ENCODE measurements at places on chromosomes 7 and 10.

DNA sequence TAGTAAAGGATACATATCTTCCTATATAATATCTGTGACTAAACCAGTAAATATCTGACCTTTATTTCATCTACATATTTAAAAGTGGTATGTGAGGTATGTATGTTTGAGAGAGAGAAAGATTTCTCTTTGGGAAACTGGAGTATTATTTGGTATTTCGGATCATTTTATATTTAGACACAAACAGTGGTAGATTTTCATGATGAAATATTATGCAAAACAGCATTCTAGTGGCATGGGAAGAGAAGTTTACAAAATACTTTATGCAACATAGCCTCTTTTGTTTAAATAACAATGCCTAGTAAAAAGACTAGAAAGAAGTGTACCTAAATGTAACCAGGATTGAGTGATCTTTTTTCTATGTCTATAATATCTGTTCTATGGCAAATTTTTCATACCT lies 98.6 kb upstream of the TMEM168 start:
- DNase-seq: no peak

DNA sequence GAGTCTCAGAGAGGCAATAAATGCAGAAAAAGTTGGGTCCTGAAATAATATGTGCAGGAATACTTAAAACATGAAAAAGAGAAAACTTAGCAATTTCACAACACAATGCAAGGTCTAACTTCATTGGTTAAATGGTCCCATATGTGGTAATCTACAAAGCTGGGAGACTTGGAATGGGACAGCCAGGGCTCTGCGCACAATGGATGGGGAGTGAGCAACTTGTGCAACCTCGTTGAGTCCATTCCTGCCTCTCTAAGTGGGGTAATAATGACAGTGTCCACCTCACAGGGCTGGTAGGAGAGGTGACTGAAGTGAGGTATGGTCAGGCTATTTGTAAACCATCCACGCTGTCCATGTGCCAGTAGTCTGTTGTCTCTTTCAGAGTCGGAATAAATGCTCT lies 11.8 kb upstream of the EMX2 start:
- DNase-seq: no peak

DNA sequence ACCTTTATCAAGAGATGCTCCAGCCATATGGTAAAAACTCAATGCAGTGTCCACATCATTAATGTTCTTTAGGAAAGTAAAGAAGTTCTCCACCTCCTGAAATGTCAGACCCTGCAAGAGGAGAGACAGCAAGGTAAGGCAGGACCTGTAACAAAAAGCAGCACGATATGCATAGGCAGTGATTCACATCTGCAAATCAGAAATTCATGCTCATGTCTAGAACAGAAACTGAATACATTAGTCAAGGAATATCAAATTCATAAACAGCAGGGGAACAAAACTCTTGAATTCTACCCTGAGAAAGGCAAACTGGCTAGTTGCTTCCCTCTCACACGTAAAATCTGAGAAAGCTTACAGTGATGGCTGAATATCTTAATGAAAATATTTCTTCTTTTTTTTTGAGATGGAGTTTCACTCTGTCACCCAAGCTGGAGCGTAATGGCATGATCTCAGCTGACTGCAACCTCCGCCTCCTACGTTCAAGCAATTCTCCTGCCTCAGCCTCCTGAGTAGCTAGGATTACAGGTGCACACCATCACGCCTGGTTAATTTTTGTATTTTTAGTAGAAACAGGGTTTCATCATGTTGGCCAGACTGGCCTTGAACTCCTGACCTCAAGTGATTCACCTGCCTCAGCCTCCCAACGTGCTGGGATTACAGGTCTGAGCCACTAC lies 53.3 kb upstream of the DNAJB12 start:
- no peak for DNase-seq

GRCh38 chr10:97640868-97641811 lies 669 bp downstream of the PI4K2A start:
- peak; percentile 56 for DNase-seq

DNA sequence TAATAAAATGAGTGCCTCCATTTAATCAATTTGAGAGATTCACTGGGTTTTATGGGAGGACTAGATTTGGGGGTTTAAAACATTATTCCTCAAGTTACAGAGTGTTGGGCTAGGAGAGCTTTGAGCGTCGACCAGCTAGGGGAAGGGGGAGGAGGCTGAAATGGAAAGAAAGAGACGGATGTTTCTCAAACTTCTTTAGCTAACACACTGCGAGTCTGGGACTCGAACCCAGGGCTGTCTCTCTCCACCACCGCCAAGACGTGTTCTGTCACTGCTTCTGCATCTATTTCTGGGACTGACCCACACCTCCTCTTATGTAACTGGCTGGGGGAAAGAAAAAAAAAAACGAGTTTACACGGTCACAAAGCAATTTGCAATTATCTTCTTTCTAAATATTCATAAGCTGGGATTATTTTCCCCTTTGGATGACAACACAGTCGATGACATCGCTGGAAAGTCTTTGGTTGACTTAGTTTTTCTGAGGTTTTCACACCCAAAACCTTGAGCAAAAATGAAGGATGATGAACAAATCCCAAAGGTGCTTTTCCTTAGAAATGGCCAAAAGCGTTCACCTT lies 27.2 kb downstream of the CHST15 start:
- no peak for DNase-seq

DNA sequence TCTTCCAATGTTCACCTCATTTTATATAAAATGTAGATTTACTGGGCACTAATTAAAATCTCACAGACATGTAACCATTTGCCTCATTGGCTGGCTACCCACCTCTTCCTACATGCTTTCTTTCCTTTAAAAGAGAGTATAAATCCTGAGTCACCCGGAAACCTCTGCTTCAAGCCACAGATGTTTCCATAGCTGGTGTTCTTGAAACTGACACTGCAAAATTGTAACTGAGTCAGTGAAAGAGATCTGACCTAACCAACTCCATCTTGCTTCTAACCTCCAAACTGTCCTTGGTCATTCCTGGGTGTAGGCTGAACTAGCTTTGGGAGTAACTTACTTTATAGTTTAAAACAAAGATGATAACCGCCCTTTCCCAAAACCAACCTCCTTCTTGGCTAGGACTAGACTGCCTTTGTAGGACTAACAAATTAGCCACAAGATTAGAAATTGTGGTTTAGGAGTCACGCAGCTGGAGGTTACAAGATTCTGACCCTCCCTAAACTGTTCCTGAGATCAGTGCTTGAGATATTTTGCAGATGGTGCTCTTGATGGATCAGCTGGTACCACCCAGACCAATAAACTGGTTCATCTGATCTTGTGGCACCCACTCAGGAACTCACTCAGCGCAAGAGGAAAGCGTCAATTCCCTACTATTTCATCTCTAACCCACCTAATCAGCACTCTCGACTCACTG lies 33.5 kb downstream of the SVOPL start:
- DNase-seq: peak; percentile 37

GRCh38 chr10:128047351-128047750 lies 78.9 kb downstream of the MKI67 start:
- DNase-seq: peak; percentile 84

GRCh38 chr7:44386139-44386913 lies 60.9 kb upstream of the CAMK2B start:
- DNase-seq: no peak

GRCh38 chr7:52021343-52021742 lies 704.7 kb upstream of the COBL start:
- no peak for DNase-seq

DNA sequence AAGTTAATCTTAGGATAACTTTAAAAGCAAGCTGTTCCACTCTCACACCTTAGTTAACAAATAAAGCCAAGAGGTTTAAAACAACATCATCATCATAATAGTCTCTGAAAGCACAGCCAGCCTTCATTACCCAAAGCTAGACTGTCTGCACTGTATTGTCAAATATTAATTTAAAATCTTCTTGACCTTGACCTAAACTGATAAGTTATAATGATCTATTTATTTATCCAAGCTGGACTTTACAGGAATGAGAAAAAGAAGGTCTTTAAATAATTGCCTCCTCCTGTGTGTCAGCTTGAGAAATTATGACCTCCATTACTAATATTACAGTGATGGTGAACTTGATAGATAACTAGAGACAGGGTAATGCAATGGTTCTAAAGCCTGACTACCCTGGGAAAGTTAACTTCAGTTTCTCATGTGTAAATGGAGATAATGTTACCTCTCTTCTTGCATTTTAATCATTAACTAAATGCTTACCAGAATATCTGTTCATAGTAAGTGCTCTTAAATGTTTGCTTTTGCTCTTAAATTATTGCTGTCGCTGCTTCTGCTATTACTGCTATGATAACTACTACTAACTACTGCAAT lies 111.0 kb downstream of the KAT6B start:
- DNase-seq: no peak

- no peak for DNase-seq
Observed at GRCh38 chr10:46270086-46270811, 16.5 kb upstream of the ANTXRL start.

- no peak for DNase-seq
Observed at GRCh38 chr10:76397181-76398042, 966.0 kb downstream of the LRMDA start.

GRCh38 chr7:47471358-47471703 lies 110.6 kb downstream of the TNS3 start:
- no peak for DNase-seq

DNA sequence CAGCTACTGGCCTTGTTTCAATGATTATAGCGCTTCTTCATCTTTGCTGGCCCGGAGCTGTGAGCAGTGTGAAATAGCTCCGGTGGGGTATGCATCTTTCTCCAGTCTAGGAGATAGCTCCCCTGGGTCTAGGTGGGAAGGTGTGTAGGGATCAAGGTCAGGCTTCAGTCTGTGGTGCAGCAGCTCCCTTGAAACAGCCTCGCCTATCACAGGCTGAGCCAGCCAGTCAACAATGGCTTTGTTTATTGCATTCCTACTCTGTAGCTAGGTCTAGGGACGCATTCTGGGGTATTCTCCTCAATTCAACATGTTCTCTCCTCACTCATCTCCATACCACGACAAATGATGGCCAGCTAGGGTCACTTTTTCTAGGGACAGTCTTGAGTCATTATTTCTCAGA lies 646.8 kb upstream of the IGFBP3 start:
- DNase-seq: no peak

GRCh38 chr10:3119796-3120459 lies 52.6 kb downstream of the PFKP start:
- DNase-seq: no peak

- no peak for DNase-seq
Observed at GRCh38 chr10:44865289-44865671, 45.9 kb upstream of the TMEM72 start.

GRCh38 chr10:72611783-72612182 lies 14.1 kb downstream of the MICU1 start:
- no peak for DNase-seq

- DNase-seq: no peak
Observed at GRCh38 chr7:28671526-28671925, 259.2 kb downstream of the CREB5 start.

GRCh38 chr10:3018247-3018646 lies 49.1 kb upstream of the PFKP start:
- DNase-seq: no peak

- peak; percentile 60 for DNase-seq
Observed at GRCh38 chr10:22825841-22826240, 102.0 kb upstream of the ARMC3 start.

DNA sequence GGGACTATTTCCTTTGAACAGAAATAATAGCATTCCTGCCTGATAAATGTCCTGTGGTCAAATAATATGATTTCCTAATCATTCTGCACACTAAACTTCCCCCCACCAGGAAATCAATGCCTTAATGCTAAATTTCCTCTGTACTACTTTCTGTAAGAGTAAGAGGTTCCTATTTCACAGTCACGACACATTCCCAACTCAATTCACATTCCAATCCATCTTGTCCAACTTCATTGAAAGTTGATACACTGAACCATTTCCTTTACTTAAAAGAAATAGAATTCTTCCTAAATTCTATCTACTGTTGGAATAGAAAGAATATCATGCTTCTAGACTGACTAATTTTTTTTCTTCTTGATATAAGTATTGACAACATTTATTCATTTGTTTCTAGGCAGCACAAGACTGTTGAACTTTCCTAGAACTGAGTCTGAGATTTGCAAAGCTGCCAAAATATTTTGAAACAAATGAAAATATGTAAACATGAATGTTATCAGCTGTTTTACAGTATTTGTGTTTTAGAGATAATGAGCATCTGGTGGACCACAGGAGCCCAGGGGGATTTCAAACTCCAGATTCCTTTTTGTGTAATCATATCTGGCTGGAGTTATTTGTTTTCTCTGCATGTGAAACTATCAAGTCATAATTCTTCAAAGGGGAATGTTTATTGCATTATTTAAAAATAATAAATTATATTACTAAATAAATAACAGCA lies 121.5 kb downstream of the TPST1 start:
- DNase-seq: no peak

GRCh38 chr7:112143582-112143981 lies 62.6 kb downstream of the DOCK4 start:
- DNase-seq: no peak

DNA sequence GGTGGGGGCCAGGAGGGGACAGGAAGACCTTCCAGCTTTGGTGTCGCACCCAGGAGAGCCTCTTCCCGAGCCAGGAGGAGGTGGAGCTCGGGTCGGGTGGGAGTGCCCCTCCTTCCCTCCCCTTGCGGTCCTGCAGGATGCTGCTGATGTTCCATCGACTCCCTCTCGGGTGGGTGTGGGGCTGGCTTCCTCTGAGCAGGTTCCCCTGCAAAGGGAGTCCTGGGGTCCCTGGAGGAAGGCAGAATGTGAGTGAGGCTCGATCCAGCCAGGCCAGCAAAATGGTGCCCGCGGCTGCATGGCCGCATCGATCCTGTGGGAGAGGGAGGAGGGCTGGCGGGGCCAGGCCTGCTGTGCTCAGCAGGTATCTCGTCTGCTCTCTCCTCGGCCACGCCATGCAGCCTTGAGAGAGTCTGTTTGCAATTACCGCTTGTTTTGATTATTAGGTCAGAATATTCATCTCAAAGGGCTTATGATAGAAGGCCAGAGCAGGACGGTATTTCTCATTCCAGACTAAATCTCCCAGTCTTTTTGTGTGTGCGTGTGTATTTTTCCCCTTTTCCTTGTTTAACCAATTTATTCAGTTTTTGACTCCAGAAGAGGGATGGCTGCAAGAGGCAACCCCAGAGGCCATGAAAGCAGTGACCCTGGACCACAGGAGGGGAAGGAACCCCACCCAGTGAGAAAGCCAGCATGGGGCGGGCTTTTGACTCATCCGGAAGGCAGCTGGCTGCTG lies 137.3 kb upstream of the ZMIZ1 start:
- DNase-seq: no peak

DNA sequence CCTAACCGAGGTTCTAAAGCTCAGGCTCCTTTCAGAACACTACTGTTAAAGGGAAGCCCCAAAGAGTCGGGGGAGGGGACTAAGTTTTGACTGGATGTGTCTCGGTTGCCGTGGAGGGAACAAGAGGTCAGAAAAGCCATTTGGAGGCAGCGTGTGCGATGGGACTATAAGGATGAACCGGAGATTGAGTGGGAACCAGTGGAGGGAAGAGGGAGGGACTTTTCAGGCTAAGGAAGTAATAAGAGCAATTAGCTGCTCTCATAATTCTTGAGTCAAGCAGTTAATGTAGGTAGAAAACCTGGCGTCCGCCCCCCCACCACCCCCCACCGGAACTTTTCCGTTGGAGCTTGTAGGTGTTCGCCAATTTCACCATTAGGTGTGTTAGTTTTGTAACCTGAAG lies 491 bp upstream of the AKAP9 start:
- DNase-seq: peak; percentile 63

Data from KBM-7 (cell line).